ENCODE measurements at places on chromosomes 3 and 15.

GRCh38 chr3:139897759-139898158 lies 37.2 kb upstream of the CLSTN2 start:
- DNase-seq = no peak

GRCh38 chr3:197001972-197002700 lies 27.5 kb downstream of the MELTF start:
- DNase-seq = peak; percentile 49

DNA sequence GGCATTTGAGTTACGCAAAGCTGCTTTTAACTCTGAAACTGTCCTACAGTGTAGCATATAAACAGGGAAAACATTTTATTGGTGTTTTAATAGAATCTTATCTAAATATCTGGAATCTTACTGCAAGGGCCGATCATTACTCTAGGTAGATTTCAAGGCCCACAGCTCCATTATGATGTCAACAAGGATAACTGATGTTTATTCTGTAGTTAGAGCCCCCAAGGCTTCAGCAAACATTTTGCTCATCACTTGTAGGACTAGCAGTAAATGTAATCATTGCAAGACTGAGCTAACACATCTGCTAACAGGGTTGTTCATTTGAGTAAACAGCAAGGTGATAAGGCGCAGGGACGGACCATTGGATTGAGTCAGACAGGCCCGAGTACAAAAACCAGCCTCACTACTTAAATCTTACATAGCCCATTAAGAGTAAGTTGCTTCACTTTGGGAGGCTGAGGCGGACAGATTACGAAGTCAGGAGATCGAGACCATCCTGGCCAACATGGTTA lies 332.5 kb upstream of the TPRG1 start:
- no peak for DNase-seq

- DNase-seq = no peak
Observed at GRCh38 chr3:81764665-81765064, 3.2 kb upstream of the GBE1 start.

Measured in hepatic stellate cell (primary cell).